Activated naive CD4-positive, alpha-beta T cell treated with anti-CD3 and anti-CD28 coated beads, Interleukin-2, amount 50 U/mL, for 72 hours (primary cell): ENCODE measurements at places on chromosomes 13 and 19. TPM values are rescaled to one million over a fixed set of nuclear protein-coding genes. Genes with fewer than 3 reads are reported as not detected.

The CYP4F12 gene
- 0.32 TPM for total RNA-seq

The TINCR gene
- 0.82 TPM for total RNA-seq

The AZU1 gene
- not detected for total RNA-seq

The CLEC17A gene
- total RNA-seq, result 0.43 TPM

The SGTA gene
- 48.7 TPM for total RNA-seq

The ZBTB7A gene
- 23.4 TPM for total RNA-seq

The NAPSA gene
- 90.8 TPM for total RNA-seq
